ENCODE measurements at places on chromosomes 2 and 18.

DNA sequence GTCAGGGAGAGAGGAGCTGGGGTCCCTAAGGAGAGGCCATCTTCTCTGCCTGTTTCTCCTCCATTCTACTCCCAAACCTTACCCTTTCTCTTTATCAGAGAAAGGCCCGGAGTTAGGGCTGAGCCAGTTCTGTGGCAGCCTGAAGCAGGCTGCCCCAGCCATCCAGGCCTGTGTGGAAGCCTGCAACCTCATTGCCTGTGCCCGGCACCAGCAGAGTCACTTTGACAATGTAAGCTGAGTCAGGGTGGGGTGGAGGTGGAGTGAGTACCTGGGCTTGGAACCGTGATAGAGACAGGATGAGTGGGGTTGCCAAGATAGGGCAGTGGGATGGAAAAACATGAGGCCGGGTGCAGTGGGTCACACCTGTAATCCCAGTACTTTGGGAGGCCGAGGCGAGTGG lies 5.2 kb downstream of the CHRNG start:
- no peak for DNase-seq

DNA sequence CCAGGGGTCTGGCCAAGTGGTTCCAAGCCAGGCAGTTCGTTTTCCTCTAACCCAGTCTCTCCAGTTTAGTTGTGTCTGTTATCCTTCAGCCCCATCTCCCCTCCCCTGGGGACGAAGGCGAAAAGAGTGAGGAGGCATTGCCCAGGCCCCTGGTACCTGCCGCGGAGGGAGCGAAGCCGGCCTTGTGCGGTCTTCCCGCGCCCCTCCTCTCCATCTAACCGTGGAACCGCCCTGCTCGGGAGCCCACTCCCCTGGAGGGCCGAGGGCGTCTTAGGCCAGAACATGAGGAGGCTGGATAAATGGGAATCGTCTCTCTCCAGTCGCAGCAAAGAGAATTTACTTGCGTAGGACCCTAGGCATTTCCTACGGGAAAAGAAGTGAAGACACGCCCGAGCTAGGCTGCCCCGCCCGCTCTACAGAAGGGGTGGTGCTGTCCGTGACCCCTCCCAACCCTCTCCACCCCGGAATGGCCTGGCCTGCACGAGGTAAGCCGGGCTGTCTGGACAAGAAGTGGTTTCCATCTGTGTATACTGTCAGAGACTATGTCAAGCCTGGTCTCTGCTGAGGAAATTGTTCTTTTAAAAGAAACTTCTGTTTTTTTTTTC lies 156.2 kb downstream of the MIB1 start:
- DNase-seq, result no peak

DNA sequence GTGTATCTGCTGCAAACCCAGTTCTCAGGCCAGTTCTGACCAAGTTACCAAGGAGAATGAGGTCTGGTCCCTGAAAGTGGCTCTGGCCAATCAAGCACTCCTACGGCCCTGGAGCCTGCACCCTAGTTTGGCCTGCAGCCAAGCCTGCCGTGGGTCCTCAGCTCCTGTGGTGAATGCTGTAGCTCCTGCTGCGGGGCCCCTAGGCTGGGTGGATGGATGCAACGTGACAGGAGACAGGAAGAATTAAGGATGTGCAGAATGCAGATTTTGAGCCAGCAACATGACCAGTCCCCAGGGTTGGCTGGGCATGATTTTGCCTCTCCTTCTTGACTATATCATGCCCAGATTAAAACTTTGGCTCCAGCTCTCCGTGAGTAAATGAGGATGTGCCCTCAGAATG lies 97.2 kb downstream of the SMAD7 start:
- DNase-seq, result no peak

GRCh38 chr2:49251766-49252165 lies 97.5 kb upstream of the FSHR start:
- peak; percentile 34 for DNase-seq

- DNase-seq, result no peak
Observed at GRCh38 chr2:27823135-27823534, 51.6 kb downstream of the MRPL33 start.

DNA sequence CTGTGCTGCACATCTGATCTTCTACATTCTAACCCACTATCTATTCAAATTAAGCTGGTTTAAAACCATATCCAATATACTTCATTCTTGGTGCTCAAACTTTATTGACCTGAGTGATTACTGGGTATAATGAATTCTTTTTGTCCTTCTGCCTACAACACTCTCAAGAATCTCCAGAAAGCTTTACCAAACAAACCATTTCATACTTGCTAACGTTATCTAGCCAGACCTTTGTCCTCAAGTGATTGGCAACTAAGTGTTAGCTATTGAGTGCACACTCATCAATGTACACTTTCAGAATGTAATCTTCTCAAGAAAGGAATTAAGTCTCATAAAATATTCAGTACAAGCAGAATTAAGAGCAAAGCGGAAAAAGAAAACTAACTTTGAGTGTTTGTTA lies 1.4 kb downstream of the SUCLG1 start:
- DNase-seq, result no peak

GRCh38 chr2:60054571-60055340 lies 498.7 kb downstream of the BCL11A start:
- no peak for DNase-seq

Data from fibroblast of gingiva (primary cell).